ENCODE measurements at places on chromosomes 12 and 14.

DNA sequence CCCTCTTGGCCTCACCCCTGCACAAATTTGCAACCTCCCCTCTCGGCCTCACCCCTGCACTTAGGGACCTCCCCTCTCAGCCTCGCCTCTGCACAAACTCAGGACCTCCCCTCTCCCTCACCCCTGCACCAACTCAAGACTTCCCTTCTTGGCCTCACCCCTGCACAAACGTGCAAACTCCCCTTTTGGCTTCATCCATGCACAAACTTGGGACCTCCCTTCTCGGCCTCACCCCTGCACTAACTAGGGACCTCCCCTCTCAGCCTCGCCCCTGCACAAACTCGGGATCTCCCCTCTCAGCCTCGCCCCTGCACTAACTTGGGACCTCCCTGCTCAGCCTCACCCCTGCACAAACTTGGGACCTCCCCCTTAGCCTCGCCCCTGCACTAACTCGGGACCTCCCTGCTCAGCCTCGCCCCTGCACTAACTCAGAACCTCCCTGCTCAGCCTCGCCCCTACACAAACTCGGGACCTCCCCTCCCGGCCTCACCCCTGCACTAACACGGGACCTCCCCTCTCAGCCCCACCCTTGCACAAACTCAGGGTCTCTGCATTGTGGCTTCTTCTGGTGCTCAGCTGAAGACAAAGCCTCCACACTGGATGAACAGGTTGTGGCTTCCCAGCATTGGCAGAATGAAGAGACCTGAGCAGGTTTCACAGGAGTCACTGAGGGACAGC is 11.0 kb upstream of the GOLGA3 start:
- DNase-seq = no peak

DNA sequence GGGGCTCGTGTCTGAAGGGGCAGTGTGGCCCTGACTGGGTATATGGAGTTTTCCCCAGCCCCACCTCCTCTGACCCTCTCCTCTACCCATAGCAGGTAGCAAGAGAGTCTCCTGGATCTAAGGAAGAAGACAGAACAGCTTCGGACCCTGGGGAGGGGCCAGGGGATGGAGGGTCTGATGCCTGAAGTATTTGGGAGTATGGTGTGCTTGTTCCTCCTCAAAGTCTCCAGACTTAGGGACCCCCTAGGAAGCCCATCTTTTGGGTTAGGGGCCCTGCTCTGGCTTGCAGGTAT is 579 bp upstream of the HOXC8 start:
- no peak for DNase-seq

DNA sequence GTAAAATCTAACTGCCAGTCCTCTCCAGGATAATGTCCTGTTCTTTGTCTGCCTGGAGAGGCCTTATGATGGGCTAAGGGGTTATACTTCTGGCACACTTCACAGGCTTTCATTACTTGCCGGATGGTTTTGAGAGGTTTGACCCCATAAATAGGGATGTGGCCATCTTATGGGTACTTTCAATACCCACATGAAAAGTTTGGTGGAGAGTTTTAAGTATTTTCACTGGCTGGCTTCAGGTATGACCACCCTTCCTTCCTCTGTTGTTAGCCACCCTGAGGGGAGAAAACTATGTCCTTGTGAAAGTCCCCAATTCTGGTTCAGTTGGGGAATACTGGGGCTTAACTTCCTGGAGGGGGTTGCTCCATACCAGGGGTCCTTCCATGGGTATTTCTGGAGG is 54.8 kb downstream of the ASCL4 start:
- DNase-seq = no peak

GRCh38 chr12:124578445-124578844 is 11.0 kb upstream of the NCOR2 start:
- no peak for DNase-seq

GRCh38 chr12:95131589-95132340 is 58.3 kb upstream of the NR2C1 start:
- no peak for DNase-seq

- no peak for DNase-seq
These were observed 173.5 kb upstream of the DYRK2 start for GRCh38 chr12:67474934-67475620.

DNA sequence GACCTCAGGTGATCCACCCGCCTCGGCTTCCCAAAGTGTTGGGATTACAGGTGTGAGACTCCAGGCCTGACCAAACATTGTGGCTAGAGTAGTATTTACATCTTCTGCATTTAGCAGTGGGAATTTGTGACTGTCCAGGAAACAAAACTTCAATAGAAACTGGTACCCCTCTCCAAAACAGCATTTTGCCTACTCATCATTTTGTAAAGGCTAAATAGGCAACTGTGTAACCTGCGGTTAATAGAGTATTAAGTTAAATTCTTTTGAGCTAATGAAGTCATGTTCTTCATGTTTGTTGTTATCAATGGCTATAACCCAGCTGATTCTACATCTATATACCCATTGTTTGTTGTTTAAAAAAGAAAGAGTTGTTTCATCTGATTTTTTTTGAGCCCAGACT is 8.1 kb downstream of the CMAS start:
- no peak for DNase-seq

GRCh38 chr12:116650062-116650461 is 87.8 kb downstream of the SPRING1 start:
- DNase-seq = no peak

DNA sequence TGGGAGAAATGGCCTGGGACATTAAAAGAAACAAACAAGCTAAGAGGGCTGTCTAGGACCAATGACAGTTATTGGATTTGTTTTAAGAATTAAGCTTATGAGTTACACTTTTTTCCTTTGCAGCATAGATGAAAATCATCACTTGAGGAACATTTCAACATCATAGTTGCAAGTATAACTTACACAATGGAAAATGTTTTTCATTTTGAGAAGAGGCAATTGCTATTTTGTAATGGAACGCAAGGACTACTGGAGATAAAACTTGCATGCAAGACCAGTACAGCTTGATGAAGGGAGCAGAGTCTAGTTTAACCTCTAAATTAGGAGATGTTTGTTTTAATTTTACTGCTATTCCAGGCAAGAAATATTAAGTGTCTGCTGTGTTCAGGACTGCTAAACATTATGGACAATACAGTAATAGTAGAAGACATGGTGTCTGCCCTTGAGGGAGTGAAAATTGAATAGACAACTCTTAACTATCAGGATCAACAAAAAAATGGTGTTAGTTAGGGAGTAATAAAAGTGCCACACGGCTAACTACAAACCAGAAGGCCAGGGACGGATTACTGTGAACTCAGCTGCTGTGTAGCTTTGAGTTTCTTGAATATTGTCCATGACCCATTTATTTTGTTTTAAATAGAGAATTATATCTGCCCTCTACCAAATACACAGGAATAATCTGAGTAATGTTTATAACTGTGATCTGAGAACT is 374.5 kb downstream of the RAD51B start:
- DNase-seq = no peak

DNA sequence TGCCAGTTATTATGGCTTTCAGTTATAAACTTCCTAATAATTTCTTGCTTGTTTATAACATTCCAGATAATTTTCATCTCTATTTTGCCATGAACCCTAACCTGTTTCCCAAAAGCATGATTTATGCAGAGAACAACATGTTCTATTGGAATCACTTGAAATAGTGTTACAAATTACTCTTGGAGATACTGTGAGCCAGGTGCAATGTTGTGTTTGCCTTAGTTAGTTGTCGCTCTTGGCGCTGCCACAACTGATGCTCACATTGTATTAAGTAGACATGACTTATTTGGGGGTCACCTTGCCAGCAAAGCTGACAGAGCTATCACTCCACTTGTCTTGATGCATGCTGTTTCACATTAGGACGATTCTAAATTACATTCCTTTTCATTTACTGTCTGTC is 49.4 kb downstream of the TSPAN8 start:
- DNase-seq = no peak

GRCh38 chr12:127760996-127761395 is 506.0 kb upstream of the TMEM132C start:
- DNase-seq = no peak

DNA sequence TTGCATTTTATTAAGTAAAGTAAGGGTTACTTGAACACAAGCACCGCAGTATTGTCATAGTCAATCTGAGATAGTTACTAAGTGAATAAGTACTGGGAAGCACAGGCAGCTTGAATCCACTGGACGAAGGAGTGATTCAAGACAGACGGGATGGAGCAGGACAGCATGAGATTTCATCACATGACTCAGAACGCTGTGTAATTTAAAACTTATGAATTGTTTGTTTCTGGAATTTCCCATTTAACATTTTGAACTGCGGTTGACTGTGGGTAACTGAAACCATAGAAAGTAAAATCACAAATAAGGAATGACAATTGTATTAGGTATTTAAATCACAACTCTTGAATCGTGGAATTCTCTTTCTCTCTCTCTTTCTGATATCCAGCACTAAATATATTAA is 1630.4 kb upstream of the SEL1L start:
- DNase-seq = no peak

DNA sequence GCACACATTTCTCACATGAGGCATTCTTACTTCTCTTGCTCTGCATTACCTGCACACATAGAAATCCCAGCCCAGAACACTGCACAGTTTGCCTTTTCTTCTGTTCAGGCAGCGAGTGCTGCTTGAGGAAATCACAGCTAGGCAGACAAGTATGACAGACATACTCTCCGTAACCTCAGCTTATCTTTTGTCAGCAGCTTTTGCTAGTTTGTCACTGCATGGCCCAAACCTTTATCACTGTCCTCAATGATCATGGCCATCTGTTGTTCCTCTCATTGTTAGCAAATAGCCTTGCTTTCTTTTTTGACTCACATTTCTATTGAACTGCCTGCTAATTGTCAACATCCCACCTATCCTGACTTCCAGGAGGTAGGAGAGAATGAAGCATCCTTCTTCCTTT is 5.3 kb downstream of the ZNF10 start:
- DNase-seq = no peak

DNA sequence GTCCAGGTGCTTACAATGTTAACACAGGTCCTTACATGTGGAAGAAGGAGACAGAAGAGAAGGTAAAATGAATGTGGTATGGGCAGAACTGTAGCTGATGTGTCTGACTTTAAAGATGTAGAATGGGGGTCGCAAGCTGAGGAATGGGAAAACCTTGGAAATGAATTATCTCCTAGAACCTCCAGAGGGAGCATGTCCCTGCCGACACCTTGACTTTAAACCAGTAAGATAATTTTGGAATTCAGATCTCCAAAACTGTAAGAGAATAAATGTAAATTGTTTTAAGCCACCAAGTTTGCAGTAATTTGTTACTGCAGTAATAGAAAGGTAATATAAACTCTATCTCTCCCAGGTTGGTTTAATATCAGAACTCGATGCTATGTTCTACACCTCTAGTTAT is 80.1 kb upstream of the ALG10 start:
- no peak for DNase-seq

GRCh38 chr12:58408516-58408915 is 467.1 kb downstream of the ATP23 start:
- no peak for DNase-seq

DNA sequence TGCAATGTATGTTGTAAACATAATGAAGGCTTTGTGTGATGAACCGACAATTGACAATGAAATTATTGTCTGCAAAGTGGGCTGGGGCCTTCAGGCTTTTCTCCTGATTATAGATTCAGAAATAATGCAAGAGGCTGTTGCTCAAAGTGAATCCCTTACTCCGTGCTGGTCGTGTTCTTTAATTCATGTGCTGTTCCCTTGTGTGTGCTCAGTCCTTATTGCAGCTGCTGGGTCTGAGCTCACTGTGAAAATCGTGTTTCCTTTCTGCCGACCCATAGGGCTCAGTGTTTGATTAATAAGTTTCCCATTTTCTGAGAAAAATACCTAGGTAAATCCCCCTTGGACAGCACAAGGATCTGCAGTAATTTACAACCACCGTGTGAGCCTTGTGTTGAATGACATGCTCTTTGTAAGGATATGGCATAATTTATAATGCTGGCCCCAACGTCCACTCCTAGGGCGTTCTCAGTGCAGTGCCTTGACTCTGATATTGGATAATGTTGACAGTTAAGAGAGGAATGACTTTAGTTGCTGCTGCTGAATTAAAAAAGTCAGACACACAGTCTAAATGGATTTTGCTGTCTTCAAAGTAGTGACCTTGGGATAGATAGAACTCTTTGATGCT is 81.6 kb downstream of the RGS6 start:
- DNase-seq = no peak
